ENCODE measurements at places on chromosomes 5 and 9.

- H3K27me3 ChIP-seq, result no peaks in the 10 kb centered on the region
- H3K27ac ChIP-seq, result no peak overlapping the region
- H3K36me3 ChIP-seq, result no peaks in the 10 kb centered on the region
- no peak overlapping the region for H3K4me3 ChIP-seq
- H3K4me1 ChIP-seq, result no peaks in the 10 kb centered on the region
Measured at GRCh38 chr5:11258001-11258400, 497.0 kb upstream of the DAP start.

GRCh38 chr9:122822938-122823337 lies 5.5 kb downstream of the PDCL start:
- DNase-seq, result no peak
- no peak overlapping the region for H3K4me3 ChIP-seq
- no peak overlapping the region for H3K27ac ChIP-seq
- peaks cover 18% of the 10 kb centered on the region for H3K4me1 ChIP-seq
- peaks cover 46% of the 10 kb centered on the region for H3K36me3 ChIP-seq
- no peaks in the 10 kb centered on the region for H3K27me3 ChIP-seq

DNA sequence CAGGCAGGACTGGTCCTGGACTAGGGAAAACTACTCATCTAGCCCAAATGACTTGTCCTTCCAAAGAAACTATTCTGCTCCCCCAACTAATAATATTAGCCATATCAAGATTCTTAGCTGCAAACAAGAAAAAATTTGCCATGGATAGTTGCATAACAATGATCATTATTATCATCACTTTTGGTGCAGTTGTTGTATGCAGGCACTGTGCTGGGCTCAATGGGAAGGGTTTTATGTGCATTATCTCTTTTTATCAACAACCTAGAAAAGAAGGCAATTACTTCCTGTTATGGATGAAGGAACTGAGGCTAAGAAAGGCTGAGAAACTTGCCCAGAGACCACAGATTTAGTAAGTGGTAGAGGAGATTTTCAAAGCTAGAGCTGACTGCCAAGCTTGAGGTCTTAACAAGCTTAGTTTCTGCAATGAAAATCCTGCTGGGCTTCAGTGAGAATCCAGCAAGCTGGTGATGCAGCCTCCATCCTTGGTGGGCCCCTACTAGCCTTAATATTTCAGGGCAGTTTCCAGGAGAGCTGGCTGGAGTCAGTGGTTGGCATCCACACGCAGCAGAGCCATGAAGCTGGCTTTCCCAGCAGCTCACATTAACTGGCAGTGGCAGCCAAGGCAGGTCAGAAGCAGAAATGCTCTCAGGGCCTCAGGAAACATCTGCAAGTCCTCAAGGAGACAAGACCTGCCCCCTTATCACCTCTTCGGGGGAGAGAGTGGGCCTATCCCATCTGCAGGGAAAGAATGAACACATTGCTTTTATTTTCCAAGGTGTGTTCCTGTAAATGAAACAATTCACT lies 20.5 kb upstream of the MEGF9 start:
- peak overlapping the region; percentile 57 for H3K27ac ChIP-seq
- DNase-seq, result no peak
- no peaks in the 10 kb centered on the region for H3K36me3 ChIP-seq
- no peak overlapping the region for H3K4me3 ChIP-seq
- peaks cover 24% of the 10 kb centered on the region for H3K4me1 ChIP-seq

DNA sequence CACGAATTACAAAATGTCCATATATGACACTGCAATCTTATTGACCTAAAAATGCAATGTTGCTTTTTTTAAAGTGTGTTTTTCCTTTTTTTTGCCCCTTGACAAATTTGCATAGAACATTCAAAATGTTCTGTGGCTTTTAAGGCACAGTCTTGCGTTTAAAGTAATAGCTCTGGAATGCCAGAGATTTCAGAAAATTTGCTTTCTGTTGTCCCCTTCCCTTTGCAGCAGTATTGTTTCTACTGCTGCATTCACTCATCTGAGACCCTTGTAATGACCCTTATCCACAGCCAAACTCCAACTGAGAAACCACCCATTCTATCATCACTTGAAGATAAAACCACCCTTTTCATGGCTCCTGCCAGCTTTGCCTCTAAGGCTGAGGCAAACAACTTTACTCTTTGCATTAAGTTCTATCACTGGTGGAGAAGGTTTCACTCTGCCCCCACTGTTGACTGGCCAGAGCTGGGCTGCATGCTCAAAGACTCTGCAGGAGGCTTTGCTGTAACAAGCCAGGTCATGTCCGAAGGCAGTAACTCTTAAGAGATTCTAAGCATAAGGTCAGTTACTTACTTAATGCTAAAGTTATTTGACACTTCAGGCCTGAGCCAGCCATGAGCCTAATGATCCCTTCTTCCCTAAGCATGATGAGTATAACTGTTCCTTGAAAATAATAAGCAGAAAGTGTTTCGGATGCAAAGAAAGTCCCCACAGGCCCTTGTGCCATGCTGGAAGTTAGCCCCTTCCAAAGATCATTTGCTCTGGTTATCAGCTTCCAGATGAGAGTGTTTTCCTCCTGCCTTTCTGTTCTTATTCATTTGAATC lies 101.9 kb downstream of the CD180 start:
- peak overlapping the region; percentile 68 for H3K27ac ChIP-seq
- no peak for DNase-seq
- peak overlapping the region; percentile 9 for H3K4me3 ChIP-seq
- no peaks in the 10 kb centered on the region for H3K36me3 ChIP-seq

- H3K4me3 ChIP-seq, result no peak overlapping the region
- no peak overlapping the region for H3K27ac ChIP-seq
- DNase-seq, result no peak
Measured at GRCh38 chr5:91906494-91906893, 523.4 kb upstream of the ARRDC3 start.

DNA sequence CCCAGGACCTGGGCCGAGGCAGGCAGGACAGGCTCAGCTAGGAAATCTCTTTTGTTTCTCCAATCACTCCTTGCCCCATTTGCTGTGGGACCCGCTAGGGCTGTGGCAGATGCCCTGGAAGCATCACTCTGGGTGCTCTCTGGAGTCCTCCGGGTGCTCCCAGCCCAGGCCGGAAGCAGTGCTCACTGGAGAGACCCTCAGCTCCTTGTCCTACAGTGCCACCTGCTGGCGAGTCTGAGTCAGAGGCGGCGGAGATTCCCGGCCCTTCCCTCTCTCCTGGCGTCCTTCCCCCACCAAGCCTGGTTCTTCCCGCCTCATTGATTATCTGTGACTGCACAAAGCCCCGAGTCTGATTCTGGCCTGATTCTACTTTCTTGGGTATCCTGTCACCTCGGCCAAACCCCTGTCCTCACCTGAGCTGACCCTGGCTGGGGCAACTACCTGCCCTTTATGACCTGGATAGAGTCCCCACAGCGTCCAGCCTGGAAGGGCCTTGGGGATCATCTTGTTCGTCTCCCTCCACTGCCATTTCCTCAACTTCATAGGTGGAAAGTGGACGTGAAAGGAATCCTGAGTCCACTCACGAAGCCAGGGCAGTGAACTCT lies 7.3 kb upstream of the BARHL1 start:
- H3K4me1 ChIP-seq, result no peaks in the 10 kb centered on the region
- no peaks in the 10 kb centered on the region for H3K36me3 ChIP-seq
- H3K27ac ChIP-seq, result no peak overlapping the region
- H3K27me3 ChIP-seq, result peaks cover 14% of the 10 kb centered on the region

DNA sequence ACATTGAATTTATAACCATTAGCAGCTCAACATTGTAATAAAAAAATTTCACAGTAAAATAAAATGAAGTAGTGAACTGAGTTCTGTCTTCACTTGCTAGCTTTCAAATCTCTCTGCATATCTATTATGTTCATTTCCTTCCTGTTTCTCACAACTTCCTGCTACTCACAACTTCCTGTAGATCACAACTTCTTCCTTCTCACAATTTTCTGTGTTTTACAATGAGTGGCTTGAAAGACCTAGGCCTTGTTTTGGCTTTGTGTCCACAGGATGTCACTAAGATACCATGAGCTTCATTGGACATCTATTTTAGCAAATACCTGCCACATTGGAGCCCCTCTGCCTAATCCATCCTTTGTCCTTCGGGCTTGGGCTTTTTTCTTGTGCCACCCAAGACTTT lies 480.3 kb upstream of the ADAMTS16 start:
- no peak overlapping the region for H3K4me3 ChIP-seq
- H3K4me1 ChIP-seq, result no peaks in the 10 kb centered on the region
- no peaks in the 10 kb centered on the region for H3K27me3 ChIP-seq
- H3K36me3 ChIP-seq, result no peaks in the 10 kb centered on the region
- DNase-seq, result no peak
- H3K27ac ChIP-seq, result no peak overlapping the region

DNA sequence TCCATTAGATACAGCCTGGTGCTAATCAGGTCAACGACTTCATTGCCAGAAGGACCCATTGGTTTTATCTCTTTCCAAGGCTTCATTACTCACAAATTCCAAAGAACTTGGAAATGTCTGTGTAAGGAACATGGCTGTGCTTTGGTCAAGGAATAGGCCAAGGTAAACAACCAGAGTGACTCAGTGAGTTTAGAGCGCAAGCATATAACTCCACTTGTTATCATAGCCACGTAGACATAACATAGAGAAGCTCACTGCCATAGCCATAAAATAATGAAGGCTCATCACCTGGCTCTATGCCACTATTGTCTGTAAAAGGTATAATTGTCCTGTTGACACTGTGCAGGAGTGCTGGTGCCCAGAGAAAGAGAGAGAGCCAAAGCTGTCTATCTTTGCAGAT lies 139.3 kb upstream of the PLCXD3 start:
- H3K4me1 ChIP-seq, result no peaks in the 10 kb centered on the region
- DNase-seq, result no peak
- H3K27ac ChIP-seq, result no peak overlapping the region
- H3K36me3 ChIP-seq, result no peaks in the 10 kb centered on the region
- no peaks in the 10 kb centered on the region for H3K27me3 ChIP-seq

GRCh38 chr5:68875351-68875750 lies 218.5 kb upstream of the SLC30A5 start:
- H3K27ac ChIP-seq, result no peak overlapping the region
- no peak overlapping the region for H3K4me3 ChIP-seq
- no peaks in the 10 kb centered on the region for H3K27me3 ChIP-seq
- no peaks in the 10 kb centered on the region for H3K4me1 ChIP-seq

DNA sequence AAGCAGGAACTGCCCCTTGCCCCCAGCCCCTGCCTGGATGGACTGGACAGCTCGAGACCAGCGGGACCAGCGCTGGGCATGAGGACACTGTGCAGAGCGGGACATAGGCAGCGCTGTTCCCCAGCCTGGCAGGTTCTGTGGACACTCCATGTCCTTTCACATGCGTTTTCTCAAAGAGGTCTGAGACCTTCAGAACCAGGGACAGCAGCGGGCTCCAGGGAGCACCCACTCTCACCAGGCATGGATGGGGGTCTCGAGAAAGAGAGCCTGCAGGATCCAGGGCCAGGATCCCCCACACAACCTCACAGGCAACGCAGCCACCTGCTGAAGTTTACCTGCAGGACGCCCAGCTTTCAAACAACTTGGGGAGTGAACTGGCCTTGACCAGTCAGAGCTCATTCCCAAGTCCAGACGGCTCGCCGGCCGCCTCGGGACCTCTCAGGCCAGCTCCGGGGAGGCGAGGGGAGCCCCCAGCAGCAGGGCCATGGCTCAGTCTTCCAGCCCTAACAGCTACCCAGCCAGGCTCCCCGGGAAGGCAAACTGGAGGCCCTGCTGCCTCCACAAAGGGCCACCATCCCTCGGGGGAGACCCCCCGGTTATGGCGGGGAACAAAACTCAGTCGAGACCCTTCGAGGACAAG lies 72.5 kb upstream of the SARDH start:
- H3K27me3 ChIP-seq, result no peaks in the 10 kb centered on the region
- no peaks in the 10 kb centered on the region for H3K4me1 ChIP-seq
- H3K4me3 ChIP-seq, result no peak overlapping the region
- no peak overlapping the region for H3K27ac ChIP-seq
- DNase-seq, result no peak

- H3K36me3 ChIP-seq, result no peaks in the 10 kb centered on the region
- H3K27ac ChIP-seq, result no peak within 1 kb of the TSS
- no peaks in the 10 kb centered on the region for H3K27me3 ChIP-seq
- DNase-seq, result no peak
- H3K4me3 ChIP-seq, result peak within 1 kb of the TSS; percentile 8
- no peaks in the 10 kb centered on the region for H3K4me1 ChIP-seq
Measured at GRCh38 chr9:72149231-72149975, at the start of gene GDA. GDA (plus strand) TSS chr9:72149440; CDS start chr9:72149560, 120 bp downstream.

DNA sequence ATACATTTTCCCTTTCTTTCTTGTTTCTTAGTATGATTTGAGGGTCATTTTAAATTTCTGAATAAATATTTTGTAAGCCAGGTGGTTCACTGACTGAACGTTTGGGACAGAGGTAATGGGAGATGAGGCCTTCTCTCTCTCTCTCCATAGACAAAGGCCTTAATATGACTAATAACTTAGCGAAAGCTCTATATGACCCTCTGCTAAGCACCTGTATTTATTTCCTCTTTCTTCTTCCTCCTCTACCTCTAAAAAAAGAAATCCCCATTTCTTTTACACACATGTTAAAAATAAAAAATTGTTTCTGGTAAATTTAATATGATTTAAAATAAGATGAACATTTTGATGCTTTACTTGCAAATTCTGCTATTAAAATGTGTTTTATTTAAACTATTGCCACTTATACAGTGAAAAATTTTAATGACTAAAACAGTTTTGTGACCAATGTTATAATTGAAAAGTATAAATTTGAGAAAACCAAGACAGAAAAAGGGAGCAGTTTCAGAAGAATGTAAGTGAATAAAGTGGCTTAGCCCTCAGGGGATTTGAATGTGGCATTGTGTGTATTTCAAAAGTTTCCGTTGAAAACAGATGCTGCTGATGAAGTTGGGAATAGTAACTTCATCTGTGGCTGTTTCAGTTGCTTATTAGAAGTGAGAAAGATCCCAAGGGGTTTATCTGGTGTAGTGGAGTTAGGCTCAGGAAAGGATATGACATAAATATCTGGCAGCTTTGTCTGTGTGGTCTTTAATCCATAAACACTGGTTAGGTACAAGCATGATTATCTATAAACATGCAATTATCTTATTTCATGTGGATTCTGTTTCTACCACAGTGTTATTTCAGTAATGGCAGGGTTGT lies 128.6 kb upstream of the GRHPR start:
- no peaks in the 10 kb centered on the region for H3K27me3 ChIP-seq
- no peaks in the 10 kb centered on the region for H3K4me1 ChIP-seq
- H3K36me3 ChIP-seq, result no peaks in the 10 kb centered on the region
- no peak overlapping the region for H3K4me3 ChIP-seq
